Activated CD4-positive, alpha-beta T cell treated with anti-CD3 and anti-CD28 coated beads for 48 hours (primary cell): ENCODE measurements at places on chromosomes 4 and X.

DNA sequence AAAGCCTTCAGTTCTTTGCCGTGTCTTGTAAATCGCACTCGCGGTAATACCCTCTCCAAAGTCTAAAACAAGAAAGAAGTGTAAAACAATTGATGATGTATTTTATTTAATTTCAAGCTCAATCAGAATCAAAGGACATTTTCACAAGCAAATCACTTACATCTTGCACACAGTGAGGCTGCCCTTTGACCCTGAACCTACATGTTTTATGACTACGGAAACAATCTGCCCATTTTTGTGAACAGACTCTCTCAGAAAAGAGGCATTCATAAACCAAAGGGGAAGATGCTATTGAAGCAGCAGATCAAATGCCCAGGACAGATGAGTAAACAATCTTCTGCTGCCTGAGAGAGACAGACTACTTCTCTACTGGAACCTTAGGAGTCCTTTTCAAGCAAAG lies 76.0 kb upstream of the DDX60 start:
- no peak for DNase-seq

- no peak for DNase-seq
These were observed 622.5 kb downstream of the ANKRD50 start for GRCh38 chr4:124090021-124090420.

DNA sequence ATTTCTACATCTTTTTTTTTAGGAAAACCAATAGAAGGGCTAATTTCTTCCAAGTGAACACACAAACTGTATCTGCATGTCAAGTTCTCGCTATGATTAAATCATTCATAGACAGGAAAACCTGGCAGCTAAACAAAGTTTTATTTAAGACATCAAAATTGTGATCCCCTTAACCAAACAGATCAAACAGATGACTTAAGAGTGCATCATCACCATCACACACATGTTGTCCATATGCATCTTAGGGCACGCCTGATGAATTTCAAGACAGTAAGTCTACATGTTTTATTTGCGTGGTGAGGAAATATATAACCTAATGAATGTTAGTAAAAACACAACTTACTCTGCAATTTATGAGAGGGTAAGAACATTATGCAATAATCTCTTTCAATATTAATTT lies 317.0 kb upstream of the ANXA10 start:
- DNase-seq: no peak

- no peak for DNase-seq
These were observed 356.0 kb downstream of the ADAM29 start for GRCh38 chr4:175273995-175274753.

- DNase-seq: no peak
These were observed 34.8 kb upstream of the DCK start for GRCh38 chr4:70958681-70959080.

DNA sequence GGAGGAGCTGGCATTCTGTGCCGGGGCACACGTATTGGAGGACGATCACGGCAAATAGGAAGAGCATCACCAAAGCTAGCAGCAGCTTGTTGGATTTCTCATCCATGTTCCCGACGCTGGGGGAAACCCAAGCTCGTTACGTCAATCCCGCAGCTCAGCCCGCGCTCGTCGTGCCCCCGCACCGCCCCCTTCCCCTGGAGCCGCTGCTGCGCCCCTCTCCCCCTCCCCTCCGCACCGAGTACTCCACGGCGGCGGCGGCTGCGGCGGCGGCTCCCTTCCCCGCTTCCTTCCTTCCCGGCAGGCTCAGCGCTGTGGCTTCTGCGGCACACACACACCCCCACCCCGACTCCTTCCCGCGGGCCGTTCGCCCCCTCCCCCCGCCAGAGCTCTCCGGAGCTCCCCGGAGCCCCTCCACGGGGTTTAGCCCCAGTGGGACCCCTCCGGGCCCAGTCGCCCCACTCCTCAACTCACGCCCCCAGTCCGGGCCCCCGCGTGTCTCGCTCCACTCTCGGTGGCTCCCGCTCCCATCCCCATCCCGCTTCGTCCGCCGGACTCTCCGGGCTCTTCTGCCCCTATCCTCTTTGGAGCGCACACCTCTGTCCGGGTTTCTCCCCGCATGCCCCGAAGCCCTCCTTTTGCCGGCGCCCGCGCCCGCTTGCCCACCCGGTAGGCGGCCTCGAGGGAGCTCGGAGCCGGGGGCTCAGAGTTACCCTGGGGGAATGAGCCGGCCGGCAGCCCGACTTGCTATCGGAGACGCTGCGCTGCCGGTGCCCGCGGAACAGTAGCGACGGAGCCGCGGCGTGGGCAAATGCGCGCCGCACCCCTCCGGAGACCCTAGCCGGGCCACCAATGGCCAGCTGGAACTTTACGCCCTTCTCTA lies 978 bp downstream of the HS6ST2 start:
- peak; percentile 8 for DNase-seq

- no peak for DNase-seq
These were observed 34.1 kb upstream of the MAN2B2 start for GRCh38 chr4:6540879-6541278.

GRCh38 chrX:130110379-130111219 lies at the start of gene ELF4:
Gene ELF4, minus strand, starts transcription at chrX:130110497. Its CDS starts 29,167 bp downstream, at chrX:130081330.
- peak; percentile 61 for DNase-seq

- no peak for DNase-seq
These were observed 23.0 kb downstream of the ZNF81 start for GRCh38 chrX:47859686-47860085.

GRCh38 chr4:45939056-45939455 lies 184.8 kb downstream of the GABRG1 start:
- no peak for DNase-seq

DNA sequence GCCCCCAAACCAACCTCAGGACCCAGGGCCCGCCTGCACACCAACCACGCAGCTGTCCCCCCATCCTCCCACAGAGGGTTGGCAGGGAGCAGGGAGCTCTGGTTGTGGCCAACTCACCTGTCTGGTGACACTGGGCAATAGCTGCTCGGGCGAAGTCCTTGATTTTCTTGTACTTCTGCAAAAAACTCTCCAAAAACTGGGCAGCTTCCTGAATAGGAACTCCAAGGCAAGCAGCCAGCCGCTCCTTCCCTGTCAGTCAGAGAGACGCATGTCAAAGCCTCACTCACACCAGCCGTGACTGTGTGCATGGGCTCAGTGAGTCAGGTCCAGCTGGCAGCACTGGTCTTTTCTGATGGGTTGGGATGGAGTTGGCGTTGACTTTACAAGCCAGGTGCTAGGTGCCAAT lies 26.4 kb downstream of the NAT8L start:
- no peak for DNase-seq

- DNase-seq: no peak
These were observed 29.3 kb upstream of the HGFAC start for GRCh38 chr4:3412257-3413020.

- DNase-seq: no peak
These were observed 53.4 kb upstream of the ATP8A1 start for GRCh38 chr4:42710329-42710728.

DNA sequence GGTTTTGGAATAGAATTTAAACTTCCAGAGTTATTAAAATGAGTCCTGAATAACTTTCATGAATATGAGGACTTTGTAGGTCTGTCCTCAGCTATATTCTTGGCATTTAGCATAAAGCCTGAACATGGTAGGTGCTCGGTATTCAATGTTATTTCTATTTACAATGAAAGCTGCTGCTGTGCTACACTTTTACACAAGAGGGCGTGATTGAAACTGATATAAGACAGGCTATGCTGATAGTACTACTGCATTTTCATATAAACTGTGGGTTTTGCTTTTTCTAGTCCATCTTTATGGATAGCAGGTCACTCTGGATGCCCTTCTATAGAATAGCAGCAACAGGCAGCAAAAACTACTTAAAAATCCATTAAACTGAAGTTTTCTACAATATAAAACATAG lies 12.3 kb upstream of the GNPDA2 start:
- DNase-seq: no peak

GRCh38 chrX:42755815-42756214 lies 22.1 kb downstream of the PPP1R2C start:
- no peak for DNase-seq

DNA sequence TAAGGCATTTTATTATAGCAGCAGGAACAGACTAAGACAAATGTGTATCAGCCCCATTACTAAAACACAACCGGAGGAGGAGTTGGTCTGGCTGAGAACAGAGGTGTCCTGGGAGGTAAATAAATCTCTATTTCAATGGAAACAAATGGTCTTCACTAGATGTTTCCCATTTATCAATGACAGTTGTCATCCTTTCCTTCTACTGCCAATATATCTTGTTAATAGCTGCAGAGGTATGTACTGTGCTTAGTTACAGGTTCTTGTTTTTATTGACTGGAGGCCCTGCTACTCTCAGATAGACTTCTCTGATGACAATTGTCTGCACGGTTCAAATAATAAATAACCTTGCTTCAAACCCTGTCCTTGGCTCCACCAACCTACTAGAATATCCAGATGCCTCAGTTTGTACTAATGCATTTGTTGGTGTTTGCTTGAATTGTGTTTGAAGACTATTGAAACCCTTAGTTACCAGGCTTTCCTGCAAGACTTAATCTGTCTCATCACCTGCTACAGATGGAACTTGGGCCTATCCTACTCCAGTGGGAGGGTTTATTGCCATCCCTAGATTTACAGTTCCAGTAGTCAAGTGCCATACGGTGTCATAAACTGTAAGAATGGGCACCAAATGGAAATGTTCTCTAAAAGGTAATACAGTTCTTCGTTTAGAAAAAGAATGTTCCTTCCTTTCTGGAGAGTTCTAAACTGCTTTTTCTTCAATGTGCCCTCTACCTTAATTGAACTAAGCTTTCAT lies 29.8 kb upstream of the HPGDS start:
- no peak for DNase-seq

- peak; percentile 63 for DNase-seq
These were observed 19.7 kb downstream of the MAEA start for GRCh38 chr4:1309261-1310010.

DNA sequence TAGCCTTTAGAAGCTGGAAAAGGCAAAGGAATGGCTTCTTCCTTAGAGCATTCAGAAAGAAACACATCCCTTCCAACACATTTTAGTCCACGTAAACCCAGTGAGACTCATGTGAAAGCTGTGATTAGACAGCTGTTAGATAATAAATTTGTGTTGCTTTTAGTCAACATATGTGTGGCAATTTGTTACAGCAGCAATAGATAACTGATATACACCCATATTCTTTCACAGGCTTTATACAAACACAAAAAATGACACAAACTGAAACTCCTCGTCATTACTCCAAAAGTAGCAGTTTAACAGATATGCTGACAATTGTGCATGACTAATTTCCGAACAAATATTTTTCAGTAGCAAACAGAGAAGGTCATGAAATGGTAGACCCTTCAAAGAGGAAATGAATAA lies 65.3 kb downstream of the ANTXR2 start:
- DNase-seq: no peak

- no peak for DNase-seq
These were observed 151.2 kb downstream of the MGST2 start for GRCh38 chr4:139816856-139817255.

DNA sequence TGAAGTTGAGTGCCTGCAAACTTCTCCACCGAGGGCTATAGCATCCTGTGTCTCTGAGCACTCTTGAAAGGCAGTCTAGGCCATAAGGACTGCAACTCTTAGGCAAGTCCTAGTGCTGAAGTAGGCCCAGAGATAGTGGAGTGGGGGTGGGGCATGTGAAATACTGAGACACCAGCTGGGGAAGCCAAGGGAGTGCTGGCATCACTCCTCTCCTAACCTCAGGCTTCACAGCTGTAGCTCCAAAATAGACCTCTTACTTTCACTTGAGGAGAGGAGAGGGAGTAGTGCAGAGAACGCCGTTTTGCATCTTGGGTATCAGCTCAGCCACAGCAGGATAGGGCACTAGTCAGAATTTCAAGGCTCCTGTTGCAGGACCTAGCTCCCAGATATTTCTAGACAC lies 56.2 kb upstream of the CYSLTR1 start:
- DNase-seq: no peak

DNA sequence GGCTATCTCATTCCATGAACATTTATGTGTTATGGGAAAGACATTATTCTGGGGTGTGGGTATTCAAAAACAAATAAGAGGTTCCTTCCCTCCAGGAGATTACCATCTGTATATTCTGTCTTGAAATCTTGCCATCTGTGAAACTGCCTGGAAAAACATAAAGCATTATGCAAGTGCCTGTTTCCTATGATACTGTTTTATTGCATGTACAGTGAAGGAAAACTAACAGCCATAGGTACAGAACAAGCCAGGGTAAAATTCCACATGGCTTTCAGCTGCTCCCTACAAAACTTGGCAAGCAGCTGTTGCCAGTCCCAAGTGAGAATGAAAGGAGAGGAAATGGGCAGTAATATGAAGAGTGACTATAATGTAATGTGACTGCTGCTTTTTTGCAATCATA lies 136.0 kb downstream of the GUCY2F start:
- no peak for DNase-seq

DNA sequence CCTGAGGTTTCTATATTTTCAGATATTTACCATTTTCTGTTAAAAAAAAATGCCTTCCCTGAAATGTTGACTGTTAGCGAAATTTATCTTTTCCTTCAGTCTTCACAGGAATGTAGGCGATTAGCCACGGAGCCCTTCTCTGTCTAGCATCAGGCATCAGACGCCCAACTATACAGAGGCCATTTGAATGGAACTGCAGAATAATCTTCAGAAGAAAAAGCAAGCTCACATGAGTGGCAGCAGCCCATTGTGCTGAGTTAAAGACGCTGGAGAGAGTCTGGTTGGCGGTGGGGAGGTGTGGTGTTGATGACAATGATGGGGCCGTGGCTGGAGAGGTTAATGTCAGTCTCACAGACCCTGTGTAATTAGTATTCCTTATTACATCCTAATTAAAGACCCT lies 196.8 kb upstream of the LEF1 start:
- DNase-seq: no peak

DNA sequence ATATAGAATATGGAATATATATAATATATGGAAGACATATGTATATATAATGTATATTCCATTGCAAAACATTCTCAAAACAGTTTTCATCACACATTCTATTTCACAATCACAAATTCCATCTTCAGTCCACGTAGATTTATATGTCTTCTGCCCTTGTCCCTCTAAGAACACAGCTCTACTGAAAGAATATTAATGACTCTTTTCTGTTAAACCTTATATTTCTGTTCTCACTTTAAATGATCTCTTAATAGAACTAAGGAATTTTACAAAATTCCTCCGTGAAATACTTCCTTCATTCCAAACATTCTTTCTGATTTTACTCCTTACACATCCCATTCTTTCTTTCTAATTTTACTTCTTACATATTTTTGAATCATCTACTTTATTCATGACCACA lies 1043.1 kb upstream of the PABPC4L start:
- no peak for DNase-seq

- no peak for DNase-seq
These were observed 28.3 kb downstream of the SEPTIN11 start for GRCh38 chr4:76977736-76978350.

DNA sequence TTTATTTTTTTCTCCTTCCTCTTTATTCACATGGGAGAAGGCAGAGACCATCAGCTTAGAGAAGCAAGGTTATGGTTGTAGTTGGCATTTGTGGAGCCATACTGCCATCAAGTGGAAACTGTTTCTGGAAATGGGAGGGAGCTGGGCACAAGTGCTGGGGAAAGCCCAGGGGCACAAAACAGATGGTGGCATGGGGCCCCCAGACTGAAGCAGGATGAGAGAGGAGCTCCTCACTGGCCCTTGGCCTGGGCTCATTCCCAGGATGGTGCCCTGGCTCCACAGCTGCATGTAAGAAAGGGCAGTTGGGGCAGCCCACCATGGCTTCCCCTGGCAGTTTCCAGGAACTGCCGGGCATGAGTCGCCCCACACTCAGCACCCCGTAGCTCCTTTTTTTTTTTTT lies 59.2 kb downstream of the NBDY start:
- no peak for DNase-seq
